ENCODE measurements at places on chromosomes 4 and X.

GRCh38 chrX:53430231-53430630 is 3.9 kb downstream of the HSD17B10 start:
- DNase-seq: no peak

DNA sequence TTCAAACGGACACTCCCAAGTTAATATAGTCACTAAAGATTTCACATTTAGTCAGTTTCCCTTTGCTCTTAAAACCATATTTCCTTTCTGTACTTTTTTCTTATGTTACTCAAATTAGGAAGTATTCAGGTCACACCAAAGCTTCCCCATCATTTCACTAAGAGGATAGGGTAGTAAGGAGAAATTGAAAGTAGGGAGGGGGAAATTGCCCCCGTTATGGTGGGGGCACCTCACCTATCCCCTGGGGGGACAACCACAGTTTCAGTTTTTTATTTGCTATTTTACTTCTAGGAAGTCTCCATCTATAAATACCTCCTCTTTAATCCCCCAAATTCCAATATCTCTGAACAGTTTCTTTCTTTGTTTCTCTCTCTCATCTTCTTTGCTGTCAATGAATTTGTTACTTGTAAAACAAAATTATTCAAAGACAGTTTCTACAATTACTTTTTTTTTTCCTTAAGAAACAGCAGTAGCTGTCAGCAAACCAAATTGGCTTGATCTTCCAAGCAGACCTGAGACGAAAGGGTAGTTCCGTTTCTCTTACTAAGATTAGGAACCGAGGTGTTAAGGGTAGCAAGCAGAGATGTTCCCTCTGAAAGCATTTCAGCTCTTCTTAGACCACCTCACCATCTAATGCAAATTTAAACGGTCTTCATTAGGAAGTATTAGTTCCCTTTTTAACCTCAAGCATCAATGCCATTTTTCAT is 160.2 kb upstream of the KLF3 start:
- no peak for DNase-seq

DNA sequence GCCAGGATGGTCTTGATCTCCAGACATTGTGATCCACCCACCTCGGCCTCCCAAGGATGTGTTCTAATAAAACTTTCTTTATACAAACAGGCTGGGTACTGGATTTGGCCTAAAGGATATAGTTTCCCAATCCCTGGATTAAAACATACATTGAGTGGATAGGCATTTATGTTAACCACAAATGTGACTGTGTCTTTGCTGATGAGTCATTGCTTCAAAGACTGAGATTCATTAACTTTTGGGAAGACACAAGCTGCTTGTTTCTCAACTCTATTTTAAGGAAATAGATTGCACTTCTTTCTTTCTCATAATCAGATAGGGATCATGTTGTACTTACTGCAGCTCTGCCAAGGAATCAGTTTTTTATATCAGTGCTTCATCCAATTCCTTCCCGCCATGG is 131.3 kb upstream of the AGA start:
- no peak for DNase-seq

DNA sequence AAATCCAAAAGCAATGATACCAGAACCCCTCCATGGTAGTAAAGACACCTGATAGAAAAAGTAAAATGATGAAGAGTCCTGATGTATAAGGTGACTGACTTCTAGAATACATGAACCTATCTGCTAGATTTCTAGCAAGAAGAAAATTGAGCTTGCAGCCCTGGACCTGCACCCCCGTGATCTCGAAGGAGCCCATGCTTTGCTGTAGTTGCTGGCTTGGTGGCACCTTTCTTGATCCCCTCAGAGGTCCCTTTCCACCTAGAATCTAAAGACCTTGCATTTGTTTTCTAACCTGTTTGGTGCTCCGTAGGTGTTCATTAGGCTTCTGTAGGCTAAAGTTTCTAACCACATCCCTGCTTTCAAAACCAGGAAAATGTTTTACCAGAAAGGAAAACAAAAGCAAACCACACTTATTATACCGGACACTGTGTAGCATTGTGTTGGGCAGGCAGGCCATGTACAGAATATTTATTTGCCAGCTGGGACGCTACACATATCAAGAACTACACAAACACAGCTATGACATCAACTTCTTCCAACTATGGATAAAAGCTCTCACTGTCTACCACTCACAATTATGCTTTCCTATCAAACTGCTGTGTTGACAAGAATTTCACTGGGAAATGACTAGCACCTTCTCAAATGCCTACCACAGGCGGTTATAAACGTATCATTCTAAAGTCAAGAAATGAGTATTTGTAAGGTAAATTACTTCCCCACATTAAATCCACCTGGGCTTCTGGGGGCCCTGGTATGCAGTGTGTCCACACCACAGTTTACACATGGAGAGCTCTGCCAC is 316.2 kb downstream of the UNC5C start:
- DNase-seq: no peak

DNA sequence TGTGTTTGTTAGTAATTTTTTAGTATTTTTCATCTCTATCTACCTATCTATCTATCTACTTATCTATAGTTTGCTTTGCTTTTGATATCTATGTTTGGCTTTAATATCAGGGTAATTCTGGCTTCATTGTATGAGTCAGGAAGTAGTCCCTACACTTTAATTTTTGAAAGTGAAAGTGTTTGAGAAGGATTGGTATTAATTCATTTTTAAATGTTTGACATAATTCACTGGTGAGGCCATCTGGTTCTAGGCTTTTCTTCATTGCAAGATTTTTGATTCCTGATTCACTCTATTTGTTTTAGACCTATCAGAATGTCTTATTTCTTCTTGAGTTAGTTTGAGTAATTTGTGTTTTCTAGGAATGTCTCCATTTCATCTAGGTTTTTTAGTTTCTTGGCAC is 20.2 kb upstream of the TCP11X2 start:
- DNase-seq: no peak

DNA sequence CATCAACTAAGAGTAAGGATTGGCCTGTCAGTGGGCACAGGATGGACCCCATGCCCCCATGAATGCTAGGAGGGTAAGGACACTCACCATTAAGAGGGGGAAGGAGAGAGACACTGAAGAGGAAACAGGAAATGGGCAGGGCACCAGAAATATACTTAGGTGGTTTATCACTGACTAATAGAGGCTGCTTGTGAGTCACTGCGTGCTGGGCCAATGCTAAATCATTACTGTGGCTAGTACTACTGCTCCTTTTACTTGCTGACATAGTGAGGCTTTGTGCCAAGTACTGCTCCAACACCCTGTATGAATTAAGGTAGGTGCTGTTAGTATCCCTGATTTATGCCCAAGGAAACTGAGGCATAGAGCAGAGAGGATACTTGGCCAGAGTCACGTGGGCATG is 130.4 kb upstream of the FRMPD4 start:
- no peak for DNase-seq

DNA sequence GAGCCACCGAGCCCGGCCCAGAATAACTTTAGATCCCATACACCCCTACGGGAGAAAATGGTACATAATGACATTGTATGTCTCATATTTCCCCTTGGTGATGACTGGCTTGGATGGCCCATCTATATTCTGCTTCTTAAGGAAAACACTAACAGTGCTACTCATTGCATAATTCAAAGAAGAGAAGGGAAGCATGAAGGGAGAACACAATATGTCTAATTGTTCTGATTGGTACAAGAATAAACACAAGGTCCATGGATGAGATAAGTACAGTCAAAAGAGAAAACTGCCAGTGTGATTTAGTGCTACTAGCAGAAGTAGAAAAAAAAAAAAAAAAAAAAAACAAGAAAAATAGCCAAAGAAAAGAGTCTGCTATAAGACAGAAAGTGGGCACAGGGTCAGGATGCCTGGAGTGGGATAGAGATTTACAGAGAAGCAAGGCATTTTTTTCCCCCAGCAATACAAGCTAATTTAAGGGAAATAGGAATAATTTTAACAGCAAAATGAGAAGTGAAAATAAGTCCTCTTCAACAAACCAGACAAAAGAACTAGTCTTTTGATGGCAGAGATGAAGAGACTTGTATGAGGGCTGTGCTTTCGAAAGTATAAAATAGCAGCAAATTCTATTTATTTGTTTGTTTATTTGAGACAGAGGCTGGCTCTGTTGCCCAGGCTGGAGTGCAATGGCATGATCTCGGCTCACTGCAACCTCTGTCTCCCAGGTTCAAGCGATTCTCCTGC is 96.5 kb upstream of the MAP3K15 start:
- no peak for DNase-seq

DNA sequence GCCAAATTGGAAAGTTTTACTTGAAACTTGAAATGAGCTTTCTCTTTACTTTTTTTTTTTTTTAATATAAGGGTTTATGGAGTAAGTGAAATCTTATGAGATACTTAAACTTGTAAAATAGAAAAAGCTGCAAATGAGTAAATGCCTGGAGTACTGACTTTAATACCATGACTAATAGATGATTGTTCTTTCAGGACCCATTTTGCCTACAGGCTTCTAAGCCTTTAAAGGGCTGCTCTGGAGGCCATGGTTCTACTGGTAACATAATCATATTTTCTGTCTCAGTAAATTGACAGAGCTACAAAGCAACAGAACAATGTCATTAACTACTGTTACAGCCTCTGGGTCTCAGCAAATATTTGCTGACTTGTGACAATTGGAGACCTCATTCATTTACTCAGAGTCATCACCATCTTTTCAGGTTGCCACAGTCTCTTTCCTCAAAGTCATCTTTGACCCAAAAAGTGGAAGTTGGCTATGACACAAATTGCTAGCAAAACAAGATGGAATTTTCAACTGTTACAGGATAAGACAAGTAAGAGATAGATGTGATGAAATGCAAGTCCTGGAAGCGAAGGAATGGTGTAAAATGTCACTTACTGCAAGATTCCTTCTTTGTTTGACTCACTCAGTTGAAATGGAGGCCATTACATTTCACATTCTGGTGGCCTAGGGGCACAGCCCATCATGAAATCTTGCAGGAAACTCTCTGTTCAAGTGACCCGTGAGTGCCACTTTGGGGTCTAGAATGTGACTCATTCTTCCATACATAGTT is 132.7 kb downstream of the BTC start:
- no peak for DNase-seq

DNA sequence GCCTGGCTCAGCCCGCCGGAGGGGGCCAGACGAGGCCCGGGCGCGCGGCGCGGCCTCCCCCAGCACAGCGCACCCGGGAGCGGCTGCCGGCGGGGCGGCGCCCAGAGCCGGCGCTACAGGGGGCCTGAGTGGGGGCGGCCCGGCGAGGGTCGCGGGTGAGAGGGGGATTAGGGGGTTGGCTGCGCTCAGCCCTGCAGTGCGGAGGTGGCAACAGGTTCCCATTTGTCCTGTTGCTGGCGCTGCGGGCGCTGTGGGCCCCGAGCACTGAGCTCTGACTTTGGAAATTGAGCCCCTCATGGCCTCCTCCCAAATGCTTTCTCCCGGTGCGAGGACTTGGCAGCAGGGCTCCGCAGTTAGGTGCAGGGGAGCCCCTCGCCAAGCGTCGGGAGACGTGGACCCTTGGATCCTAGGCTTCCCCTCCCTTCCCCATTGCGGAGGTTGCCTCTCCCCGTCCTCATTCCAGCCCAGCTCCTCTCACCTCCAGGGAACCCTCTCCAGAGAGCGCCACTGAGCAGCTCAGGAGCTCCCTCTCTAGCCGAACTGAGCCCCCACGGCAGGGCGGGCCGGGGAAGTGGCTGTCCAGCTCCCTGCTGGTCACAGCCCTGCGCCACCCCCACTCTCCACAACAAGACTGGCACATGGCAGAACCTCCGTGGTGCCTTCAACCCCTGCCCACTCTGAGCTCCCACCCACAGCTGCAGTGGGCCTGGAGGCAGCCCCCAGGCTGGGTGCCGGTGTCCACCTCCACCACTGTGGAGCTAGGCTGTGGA is 2.5 kb upstream of the DUSP9 start:
- no peak for DNase-seq

GRCh38 chr4:8191136-8191747 is 7.8 kb upstream of the SH3TC1 start:
- DNase-seq: no peak

GRCh38 chr4:159146488-159146887 is 43.6 kb downstream of the RAPGEF2 start:
- DNase-seq: no peak

- no peak for DNase-seq
These were observed 344.7 kb downstream of the PABPC4L start for GRCh38 chr4:133856731-133857355.

DNA sequence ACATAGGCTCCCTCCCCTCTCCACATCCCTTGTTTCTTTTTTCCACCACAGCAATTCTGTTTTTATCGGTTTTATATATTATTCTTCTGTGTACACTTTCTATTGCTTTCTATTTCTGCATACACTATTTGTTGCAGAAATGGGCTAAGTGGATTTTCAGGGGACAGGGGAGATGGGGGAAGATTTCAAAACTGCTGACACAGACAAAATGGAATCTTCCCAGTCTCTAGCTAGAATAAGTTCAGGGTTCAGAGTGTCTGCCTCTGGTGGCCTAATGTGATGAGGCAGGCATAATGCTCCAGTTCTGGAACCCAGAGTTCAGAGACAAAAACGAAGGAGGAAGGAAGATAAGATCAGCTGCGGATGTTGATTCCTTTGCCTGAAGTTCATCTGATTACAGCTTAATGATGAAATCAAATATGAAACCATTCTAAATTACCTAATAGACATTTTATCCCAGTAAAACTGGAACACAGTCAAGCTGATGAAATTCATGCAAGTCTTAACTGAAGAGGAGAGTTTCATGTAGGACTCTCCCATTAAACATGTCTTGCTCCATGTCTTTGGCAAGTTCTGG is 447.1 kb downstream of the AFF2 start:
- no peak for DNase-seq

DNA sequence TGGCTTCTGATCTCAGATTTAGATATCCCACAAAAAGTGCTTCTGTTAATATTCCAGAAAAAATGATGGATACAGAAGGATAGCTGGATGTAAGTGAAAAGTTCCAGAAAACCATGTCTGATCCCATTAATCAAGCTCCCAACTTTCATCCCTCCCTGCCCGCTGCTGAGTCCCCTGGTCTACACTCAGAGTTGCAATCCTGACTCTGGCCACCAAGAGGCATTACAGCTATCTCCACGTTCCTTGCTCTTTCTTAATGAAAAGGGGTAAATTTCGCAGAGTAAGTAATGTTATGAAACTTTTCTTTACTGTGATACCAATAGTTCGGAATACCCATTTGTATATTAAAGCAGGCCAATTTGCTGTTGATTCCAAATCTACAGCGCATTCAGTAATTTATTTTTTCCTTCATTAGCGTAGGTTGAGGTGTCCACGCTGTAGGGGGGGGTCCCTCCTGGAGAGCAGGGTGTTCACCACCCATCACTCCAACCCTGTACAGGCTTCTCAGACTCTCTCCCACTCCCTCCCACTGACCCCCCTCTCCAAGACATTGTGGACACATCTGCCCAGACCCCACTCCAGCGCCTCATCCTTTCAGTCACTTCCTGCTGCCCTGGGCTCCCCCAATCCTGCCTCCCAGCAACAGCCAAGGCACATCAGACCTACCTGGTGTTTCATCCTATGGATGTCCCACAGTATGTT is 55.1 kb downstream of the RAB40A start:
- DNase-seq: no peak

DNA sequence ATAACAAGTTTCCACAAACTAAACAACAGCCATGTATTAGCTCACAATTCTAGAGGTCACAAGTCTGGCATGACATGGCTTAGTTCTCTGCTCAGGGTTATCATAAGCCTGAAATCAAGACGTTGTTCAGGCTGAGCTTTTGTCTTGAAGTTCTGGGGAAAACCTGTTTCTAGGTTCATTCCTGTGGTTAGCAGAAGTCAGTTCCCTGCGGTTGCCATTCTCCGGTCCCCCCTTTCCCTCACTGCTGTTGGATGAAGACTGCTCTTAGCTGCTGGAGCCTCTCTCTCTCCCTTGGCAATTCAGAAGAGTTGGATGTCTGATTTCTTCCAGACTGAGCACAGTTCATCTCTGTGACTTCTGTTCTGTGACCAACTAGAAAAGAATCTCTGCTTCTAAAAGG is 962.6 kb downstream of the PCDH7 start:
- no peak for DNase-seq
